Right ventricle myocardium superior (tissue), 1 donor: ENCODE measurements at places on chromosomes 12 and 14. TPM values are rescaled to one million over a fixed set of nuclear protein-coding genes. Genes with fewer than 3 reads are reported as not detected.

Gene RFX4
- total RNA-seq, result not detected

Gene CD4
- 10.4 TPM for total RNA-seq

Gene PA2G4
- 68.0 TPM for total RNA-seq

Gene MANSC1
- total RNA-seq, result 7.9 TPM

Gene PLA2G1B
- total RNA-seq, result not detected

Gene KRT74
- total RNA-seq, result not detected

Gene CLEC9A
- total RNA-seq, result not detected

Gene A2M
- 478 TPM for total RNA-seq

Gene OR4K17
- not detected for total RNA-seq

Gene LRCOL1
- total RNA-seq, result not detected

Gene MMP17
- total RNA-seq, result 1.3 TPM

Gene GPR84
- total RNA-seq, result not detected

Gene DNAH10
- total RNA-seq, result 0.08 TPM
